Left lung (tissue), 14 donors: ENCODE measurements at places on chromosomes 4 and X. TPM values are rescaled to one million over a fixed set of nuclear protein-coding genes. Genes with fewer than 3 reads are reported as not detected.

Gene HPSE
- total RNA-seq = 19.2 TPM

- DNase-seq = no peak
These were observed 456.1 kb downstream of the GRXCR1 start for GRCh38 chr4:43348591-43348990.

DNA sequence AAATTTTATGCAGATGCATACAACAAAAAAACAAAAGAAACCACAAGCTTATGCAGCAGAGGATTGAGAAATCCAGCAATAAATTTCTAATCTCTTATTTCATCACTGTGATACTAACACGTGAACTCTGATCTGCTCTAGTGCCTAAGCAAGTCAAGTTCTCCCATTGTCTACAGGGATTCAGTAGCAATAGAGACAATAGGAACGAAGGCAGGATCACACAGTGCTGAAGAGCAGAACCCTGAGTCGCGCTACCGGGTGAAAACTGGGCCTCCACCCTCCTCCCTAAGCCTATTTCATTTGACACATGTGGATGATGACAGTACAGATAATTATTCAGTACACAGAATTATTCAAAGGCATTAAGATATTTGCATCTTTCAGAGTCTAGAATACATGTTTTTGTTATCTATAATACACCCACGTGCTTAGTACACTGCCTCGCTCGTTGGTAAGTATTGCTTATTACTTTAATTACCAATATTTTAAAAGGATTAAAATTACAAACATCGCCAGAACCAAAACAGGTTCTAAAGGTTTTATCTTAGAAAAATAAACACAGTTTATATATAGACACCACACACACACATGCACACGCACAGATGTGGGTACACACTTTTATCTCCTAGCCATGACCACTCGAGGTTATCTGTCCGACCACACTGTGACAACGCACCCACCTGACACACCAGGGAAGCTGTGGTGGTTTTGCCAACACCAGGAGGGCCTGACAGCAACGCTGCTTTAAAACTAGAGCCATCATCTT, 60.1 kb downstream of the RFC1 start:
- no peak for DNase-seq

Gene SCD5
- 12.5 TPM for total RNA-seq

GRCh38 chr4:75141162-75141561, 208.2 kb downstream of the PARM1 start:
- DNase-seq = no peak

Gene GABRQ
- total RNA-seq = not detected

Gene OTC
- 1.5 TPM for total RNA-seq

- no peak for DNase-seq
These were observed 87.7 kb upstream of the STS start for GRCh38 chrX:7059859-7060258.

- no peak for DNase-seq
These were observed 37.7 kb downstream of the MAOA start for GRCh38 chrX:43693602-43694406.

- DNase-seq = no peak
These were observed 501.8 kb upstream of the GALNT7 start for GRCh38 chr4:172666711-172667368.

DNA sequence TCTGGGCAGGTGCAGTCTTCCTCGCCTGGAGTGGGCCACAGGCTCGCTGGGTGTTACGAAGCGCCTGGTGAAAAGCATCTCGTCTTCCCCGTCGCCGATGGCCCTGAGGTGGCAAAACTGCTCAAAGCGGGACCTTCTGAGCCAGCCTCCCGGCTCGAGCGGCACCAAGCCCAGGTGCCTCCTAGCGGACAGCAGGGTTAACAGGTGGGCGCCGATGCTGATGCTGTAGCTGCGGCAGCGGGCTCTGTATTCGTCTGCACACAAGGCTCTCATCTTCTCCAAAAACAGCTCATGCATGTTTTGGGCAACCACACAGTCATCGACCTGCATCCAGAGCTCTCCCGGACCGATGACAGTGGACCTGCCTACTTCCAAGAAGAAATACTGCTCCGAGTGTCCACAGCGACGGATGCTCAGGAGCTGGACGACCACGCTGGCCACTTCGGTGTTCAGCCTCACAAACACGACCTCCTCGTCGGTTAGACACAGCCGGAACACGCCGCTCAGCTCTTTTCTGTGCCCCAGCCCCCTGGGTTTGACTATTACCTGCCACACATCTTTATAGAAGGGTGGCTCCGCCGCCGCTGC, 1.2 kb downstream of the IRS4 start:
- DNase-seq = no peak

GRCh38 chrX:115378471-115378870, 89.0 kb downstream of the LUZP4 start:
- DNase-seq = no peak

Gene DCX
- total RNA-seq = not detected

- DNase-seq = no peak
These were observed 168.0 kb downstream of the GALNTL6 start for GRCh38 chr4:171981185-171981584.

Gene CFI
- total RNA-seq = 66.8 TPM

- no peak for DNase-seq
These were observed 396.5 kb downstream of the DTHD1 start for GRCh38 chr4:36677874-36678273.

- no peak for DNase-seq
These were observed 25.8 kb downstream of the VSIG4 start for GRCh38 chrX:66014084-66014483.

DNA sequence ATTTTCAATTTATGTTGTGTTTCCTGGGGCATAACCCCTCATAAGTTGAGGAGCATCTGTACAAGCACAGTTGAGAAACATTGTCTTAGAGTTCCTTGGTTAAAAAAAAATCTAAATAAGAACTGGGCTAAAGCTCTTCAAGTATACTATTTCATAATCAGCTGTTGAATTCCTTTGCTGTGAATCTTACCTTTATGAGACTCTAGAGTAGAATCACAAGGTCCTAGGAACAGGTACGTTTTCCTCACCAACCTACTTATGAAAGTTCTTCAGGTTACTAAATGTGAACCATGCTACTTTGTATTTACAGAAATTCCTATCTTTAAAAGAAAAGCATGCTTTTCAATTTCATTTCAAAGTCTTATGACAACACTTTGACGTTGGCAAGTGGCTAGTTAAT, 20.9 kb upstream of the SOD3 start:
- no peak for DNase-seq

Gene HSFX1
- 1.2 TPM for total RNA-seq
